ENCODE measurements at places on chromosomes 4 and X. TPM values are rescaled to one million over a fixed set of nuclear protein-coding genes. Genes with fewer than 3 reads are reported as not detected.

- DNase-seq: no peak
- no peaks in the 10 kb centered on the region for H3K27me3 ChIP-seq
- H3K27ac ChIP-seq: no peak overlapping the region
- peaks cover 4% of the 10 kb centered on the region for H3K36me3 ChIP-seq
Measured at GRCh38 chrX:17824980-17825379, 36.1 kb downstream of the RAI2 start.

CCDC110 gene
- total RNA-seq: 0.94 TPM

L1CAM gene
- total RNA-seq: 2.9 TPM

RIBC1 gene
- 2.7 TPM for total RNA-seq

- peaks cover 19% of the 10 kb centered on the region for H3K36me3 ChIP-seq
- DNase-seq: no peak
- H3K27ac ChIP-seq: no peak overlapping the region
- H3K27me3 ChIP-seq: no peaks in the 10 kb centered on the region
Measured at GRCh38 chr4:147846318-147847155, 114.6 kb downstream of the ARHGAP10 start.

ARR3 gene
- total RNA-seq: not detected

DNA sequence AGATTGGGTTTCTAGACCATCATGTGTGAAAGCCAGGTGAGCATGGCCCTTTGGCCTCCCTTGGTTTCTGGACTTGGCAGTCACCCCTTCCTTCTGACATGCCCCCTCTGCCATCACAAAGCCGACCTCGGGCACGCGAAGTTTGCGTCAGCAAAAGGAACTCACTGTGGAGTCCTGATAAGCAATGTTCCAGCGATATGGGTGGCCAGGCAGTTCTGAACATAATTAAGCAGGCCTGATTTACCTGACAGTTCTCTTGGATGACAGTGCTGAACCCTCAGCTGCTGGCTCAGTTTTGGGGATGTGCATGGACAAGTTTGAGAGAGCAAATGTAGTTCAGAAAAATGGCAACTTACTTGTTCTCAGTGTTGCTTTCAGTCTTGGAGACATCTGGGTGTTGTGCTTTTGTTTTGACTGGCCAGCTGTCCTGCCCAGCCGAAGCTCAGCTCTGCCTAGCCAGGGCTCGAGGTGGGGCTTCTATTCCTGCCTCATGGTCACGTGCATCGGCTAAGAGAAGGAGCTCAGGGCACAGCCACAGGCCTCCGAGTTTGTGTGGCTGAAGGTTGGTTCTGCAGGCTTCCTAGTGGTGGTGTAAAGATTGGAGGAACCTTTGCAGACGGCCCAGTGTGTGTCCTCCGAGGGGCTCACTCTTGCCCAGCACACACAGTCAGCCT is 78.3 kb downstream of the CLDN34 start:
- DNase-seq: no peak
- no peaks in the 10 kb centered on the region for H3K27me3 ChIP-seq
- no peak overlapping the region for H3K4me3 ChIP-seq
- H3K27ac ChIP-seq: no peak overlapping the region
- H3K4me1 ChIP-seq: no peaks in the 10 kb centered on the region
